ENCODE measurements at places on chromosomes 2 and 18.

DNA sequence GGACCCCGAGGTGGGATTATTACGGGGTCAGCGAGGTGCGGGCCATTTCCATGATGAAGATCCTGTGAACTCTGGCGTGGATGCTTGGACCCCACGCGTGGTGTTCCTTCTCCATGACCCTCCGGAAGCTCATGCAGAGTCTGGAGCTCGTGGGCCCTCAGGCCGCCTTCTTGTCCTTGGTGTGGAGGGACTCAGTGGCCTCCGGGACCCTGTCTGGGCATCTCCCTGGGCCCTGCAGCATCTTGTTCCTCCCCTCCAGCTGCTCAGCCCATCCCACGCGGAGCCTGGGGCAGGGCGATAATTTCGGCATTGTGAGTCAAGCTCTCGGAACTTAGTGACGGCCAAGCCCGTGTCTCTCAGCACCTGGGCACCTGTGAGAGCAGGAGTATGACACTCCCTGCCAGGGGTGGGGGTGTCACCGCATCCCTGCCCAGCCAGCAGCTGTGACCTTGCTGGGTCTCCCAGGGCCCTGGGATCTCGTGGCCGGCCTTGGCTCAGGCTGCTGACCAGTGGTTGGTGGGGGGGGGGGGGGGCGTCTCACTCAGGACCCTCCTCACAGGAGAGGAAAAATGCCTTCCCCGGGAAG is 24.6 kb downstream of the RTP5 start:
- DNase-seq: no peak

DNA sequence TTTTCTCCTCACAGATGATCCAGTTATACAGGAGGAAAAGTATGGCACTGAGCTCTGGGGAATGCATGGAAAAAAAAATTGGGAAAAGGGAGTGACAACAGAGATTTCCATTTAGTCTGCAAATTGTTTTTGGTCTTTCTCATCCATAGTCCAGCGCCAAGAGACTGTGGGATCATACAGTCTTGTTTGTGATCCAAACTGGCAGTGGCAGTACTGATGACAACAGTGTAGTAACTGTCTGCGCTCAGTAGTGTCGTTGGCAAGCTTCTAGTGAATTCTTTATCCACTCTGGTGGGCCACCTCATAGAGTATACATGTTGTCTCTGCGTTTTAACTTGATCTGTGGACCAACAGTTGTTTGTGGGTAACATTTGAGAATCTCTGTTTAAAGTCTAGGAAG is 37.9 kb downstream of the GALNT1 start:
- no peak for DNase-seq

DNA sequence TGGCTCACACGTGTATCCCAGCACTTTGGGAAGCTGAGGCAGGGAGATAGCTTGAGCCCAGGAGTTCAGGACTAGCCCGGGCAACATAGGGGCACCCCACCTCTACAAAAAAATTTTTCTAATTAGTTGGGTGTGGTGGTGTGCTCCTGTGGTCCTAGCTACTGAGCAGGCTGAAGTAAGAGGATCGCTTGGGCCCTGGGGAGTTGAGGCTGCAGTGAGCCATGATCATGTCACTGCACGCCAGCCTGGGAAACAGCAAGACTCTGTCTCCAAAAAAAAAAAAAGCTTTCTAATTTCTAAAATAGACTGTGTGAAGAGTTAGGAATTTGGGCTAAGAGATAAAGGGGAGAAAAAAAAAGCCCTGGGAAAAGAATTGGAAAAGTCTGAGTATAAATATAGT is 51.9 kb upstream of the NAB1 start:
- no peak for DNase-seq

DNA sequence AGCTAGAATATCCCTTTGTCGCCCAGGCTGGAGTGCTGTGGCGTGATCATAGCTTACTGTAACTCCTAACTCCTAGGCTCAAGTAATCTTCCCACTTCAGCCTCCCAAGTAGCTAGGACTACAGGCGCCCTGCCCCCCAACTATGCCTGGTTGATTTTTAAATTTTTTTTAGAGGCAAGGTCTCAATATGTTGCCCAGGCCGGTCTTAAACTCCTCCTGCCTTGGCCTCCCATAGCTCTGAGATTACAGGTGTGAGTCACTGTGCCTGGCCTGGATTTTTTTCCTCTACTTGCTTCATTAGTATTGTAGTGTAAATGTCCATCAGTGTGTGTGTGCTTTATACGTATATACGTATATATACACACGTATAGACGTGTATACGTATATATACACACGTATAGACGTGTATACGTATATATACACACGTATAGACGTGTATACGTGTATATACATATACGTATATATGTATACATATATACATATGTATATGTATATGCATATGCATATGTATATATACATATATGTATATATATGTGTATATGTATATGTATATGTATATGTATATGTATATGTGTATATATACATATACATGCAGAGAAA is 124.4 kb downstream of the DIS3L2 start:
- DNase-seq: no peak

- no peak for DNase-seq
These were observed 39.0 kb downstream of the SLC66A2 start for GRCh38 chr18:79912409-79912991.

DNA sequence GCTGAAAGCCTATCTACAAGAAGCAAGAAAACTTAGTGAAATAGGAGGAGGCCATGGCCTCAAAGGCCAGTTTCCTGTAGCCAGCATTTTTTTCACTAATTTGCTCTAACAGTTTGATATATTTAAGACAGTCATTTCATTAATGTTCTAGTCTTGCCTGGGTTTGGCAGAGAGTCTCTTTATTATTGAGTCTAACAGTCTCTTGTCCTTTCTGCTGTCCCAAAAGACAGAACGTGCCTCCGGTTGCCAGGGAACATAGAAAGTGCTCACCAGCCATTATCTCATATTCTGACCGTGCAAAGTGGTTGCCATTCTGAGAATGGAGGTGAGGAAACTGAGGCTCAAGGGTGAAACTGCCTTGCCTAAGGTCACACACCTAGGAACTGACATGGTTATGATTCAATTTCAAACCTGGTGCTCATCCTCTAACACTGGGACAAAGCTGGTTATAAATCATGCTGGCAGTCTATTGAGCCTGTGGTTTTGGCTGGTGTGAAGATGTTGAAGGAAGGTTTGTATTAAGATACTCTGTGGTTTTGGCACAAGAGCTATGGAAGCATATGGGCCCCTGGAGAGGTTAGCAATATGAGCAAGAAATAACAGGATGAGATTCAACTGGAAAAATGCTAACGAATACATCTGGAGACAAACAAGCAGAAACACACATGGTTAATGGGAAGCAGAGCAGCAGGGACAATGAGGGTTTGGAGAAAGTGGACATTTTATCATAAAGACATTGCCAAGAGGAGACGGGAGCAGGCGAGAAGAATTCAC is 903.3 kb upstream of the KLHL29 start:
- no peak for DNase-seq

GRCh38 chr2:66122516-66122915 is 312.4 kb upstream of the MEIS1 start:
- no peak for DNase-seq

DNA sequence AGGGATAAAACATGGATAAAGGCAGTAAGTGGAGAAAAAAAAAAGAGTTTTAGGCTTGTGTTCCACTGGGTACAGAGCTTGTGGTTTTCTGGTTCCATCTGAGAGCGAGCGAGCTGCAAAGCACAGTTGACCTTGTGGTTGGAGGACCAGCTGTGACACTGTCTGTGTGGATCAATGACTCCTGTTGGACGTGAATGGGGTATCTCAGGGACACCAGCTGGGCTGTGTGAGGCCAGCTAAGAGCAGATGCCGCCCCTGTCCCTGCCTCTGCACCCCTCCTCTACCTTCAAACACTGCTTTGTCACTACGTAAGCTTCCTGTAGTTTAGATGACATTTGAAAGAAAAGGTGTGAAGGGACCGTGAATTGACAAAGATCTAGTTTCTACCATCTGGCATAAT is 67.8 kb downstream of the QPCT start:
- no peak for DNase-seq

- DNase-seq: no peak
These were observed 35.5 kb downstream of the RTP5 start for GRCh38 chr2:241904791-241905710.

- DNase-seq: no peak
These were observed 49.3 kb downstream of the ZNF516 start for GRCh38 chr18:76445741-76446232.

- no peak for DNase-seq
These were observed 78.5 kb downstream of the PRKCE start for GRCh38 chr2:45729753-45730512.

- DNase-seq: no peak
These were observed 184.1 kb upstream of the ARL4C start for GRCh38 chr2:234680688-234681619.

DNA sequence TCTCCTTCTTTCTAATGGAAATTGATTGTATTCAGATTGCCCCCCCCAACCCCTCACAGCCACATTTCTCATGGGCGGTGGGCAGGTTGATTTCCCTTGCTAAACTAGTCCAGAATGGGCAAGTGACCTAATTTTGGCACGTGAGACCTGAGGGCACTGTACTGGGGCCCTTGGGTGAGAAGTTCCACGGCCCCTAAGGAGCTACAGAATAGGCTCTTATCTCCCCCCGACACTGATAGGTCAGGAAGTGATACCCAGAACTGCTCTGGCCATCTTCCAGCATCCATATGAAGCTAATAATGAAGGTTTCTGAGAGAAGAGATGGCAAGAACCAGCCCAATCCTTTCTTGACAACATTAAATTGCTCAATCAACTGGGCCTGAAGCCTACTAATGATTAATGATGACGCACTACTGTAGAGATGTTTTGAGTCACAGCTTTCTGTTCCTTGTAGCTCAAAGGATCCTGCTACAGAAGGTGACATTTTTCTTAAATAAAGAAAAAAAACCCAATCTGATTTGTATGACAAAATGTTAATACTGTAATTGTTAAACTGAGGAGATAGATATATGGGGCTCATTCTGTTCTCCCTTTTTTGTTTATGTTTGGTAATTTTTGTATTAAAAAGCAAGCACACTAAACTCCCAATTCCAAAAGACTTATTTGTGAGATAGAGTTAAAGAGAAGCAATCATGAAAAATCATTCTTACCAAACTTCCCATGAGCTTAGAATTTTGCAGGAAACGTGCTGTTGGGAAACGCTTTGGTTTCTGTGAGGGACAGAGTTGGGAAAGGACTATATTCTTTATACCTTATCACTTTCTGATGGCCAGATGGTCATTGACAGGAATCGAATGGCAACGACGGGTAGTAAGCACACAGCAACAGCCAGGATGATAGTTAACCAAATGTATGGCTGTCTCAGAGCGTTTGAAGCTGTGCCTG is 28.2 kb upstream of the NARS1 start:
- no peak for DNase-seq

GRCh38 chr2:128308284-128308731 is 10.4 kb downstream of the HS6ST1 start:
- DNase-seq: no peak

DNA sequence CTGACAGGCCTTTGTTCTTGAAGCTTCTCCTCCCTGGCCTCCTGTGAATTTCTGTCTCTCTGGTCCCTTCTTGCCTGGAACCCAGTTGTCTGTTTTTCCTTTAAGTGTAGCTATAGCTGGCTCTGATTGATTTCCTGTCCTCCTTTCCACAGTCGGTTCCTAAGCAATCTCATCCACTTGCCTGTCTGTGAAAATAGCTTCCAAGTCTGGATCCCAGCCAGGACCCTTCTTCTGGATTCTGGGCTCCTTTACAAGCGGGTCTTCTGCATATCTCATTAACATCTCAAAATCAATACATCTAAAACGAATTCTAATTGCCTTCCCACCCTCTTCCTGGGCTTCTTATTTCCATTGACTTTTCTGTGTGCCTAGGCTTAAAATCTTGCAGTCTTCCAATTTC is 124.9 kb downstream of the DAW1 start:
- no peak for DNase-seq

DNA sequence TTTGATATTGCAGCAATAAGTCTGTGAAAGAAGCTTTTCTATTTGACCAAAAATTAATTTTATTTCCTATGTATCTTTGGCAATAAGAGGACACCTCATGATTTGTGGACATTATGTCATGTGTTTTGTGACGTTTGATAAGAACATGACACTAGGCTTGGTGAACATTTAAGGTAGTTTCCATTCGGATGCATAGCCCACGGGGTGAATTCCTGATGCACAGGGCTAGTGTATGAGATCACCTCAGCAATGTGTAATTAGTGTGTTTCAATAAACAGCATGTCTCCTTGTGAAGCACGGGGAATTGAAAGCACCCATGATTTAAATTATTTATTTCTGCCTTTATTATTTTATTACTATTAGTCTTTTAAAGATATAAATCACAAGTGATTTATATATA is 146.1 kb upstream of the LINC00305 start:
- no peak for DNase-seq

- DNase-seq: no peak
These were observed 203.7 kb upstream of the DLGAP1 start for GRCh38 chr18:4658804-4659203.

- no peak for DNase-seq
These were observed 940 bp upstream of the BOLA3 start for GRCh38 chr2:74148457-74149246.

- DNase-seq: no peak
These were observed 592.1 kb downstream of the XIRP2 start for GRCh38 chr2:167480232-167480985.

DNA sequence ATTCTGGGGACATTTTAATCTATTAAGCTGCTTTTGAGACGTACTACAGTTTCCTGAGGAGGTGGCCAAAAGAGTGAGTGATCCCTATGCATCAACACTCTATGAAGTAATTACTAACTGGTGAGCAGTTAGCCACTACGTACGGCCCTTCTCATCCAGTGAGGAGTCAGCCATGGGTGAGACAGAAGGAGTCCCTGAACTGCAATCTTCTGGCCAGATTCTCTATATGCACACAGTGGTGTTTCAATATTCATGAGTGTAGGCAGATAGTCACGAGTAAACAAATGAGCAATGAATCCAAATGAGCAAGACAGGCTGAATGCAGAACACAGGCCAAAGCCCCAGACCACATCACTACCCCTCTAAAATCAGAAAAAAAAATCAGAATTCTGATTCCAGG is 29.8 kb upstream of the TMEM214 start:
- DNase-seq: no peak

GRCh38 chr2:206799083-206799482 is 33.7 kb downstream of the FASTKD2 start:
- DNase-seq: no peak

GRCh38 chr2:168169097-168169745 is 78.2 kb downstream of the STK39 start:
- no peak for DNase-seq

GRCh38 chr2:69280796-69281412 is 106.1 kb downstream of the GFPT1 start:
- no peak for DNase-seq

GRCh38 chr2:568639-569235 is 108.5 kb downstream of the TMEM18 start:
- DNase-seq: no peak
